ENCODE measurements at places on chromosomes 1 and 21. TPM values are rescaled to one million over a fixed set of nuclear protein-coding genes. Genes with fewer than 3 reads are reported as not detected.

GRCh38 chr1:185492089-185492825, 175.2 kb upstream of the IVNS1ABP start:
- DNase-seq: no peak

GRCh38 chr1:211642870-211643269, 32.6 kb downstream of the NEK2 start:
- no peak for DNase-seq

DNA sequence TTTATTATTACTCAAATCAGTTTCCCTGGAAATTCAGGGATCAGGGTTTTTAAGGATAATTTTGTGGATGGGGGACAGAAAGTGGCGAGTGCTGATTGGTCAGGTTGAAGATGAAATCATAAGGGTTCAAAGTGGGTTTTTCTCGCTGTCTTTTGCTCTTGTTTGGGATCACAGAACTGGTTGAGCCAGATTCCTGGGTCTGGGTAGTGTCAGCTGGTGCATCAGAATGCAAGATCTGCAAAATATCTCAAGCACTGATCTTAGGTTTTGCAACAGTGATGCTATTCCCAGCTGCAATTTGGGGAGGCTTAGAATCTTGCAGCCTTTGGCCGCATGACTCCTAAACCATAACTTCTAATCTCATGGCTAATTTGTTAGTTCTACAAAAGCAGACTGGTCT, 9.3 kb downstream of the CHI3L2 start:
- no peak for DNase-seq

GRCh38 chr1:226629210-226629895, 80.8 kb downstream of the STUM start:
- DNase-seq: peak; percentile 18

DNA sequence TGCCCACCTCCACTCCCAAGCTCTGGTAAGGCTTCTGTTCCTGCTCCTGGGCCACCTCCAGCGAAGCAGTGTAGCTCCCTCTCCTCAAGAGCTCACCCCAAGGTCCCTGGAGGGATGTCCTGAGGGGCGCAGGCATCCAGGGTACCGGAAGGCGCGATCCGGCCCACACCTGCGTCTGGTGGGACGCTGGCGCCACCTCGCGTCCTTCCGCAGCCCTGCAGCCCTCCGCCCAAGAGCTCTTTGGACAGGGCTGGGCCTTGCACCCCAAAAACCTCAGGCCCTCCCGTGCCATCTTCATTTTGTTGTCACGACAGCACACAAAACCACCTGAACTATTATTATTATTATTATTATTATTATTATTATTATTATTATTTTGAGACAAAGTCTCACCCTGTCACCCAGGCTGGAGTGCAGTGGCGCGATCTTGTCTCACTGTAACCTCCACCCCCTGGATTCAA, 49.2 kb upstream of the PAX7 start:
- DNase-seq: peak; percentile 49

- no peak for DNase-seq
Observed at GRCh38 chr1:76224752-76225151, 150.2 kb downstream of the ST6GALNAC3 start.

DNA sequence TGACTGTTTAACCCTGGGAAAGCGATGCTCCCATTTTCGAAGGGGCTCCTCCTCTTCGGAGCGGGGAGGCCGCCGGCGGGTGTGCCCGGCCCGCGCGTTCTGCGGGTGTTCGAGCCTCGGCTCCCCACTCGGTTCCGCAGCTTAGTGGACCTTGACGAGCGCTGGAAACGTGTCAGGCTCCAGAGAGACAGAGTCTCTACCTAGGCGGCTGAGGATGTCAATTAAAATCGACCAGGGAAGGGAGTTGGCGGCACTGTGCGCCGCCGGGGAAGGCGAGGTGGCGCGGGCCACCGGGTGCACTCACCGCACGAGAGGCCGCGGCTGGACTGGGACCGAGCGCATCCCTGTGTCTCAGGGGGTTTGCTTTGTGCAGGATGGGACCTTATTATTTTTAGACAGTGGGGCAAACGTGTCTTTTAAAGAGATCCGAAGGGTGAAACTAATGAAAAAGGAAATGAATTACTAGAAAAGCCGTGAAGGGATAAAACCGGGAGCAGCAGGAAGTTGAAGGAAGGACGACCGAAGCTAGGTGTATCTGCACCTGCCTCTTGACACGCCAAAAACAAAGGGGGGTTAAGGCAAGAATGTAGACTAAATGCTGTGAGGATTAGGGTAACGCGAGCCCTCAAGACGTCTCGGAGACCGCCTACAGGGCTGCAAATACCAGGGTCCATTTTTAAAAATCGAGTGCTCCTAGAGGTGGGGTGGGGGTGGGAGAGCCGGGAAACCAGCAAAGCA, 5.6 kb downstream of the LHX4 start:
- no peak for DNase-seq

GRCh38 chr1:70706381-70707037, 295.4 kb downstream of the CTH start:
- DNase-seq: peak; percentile 16

DNA sequence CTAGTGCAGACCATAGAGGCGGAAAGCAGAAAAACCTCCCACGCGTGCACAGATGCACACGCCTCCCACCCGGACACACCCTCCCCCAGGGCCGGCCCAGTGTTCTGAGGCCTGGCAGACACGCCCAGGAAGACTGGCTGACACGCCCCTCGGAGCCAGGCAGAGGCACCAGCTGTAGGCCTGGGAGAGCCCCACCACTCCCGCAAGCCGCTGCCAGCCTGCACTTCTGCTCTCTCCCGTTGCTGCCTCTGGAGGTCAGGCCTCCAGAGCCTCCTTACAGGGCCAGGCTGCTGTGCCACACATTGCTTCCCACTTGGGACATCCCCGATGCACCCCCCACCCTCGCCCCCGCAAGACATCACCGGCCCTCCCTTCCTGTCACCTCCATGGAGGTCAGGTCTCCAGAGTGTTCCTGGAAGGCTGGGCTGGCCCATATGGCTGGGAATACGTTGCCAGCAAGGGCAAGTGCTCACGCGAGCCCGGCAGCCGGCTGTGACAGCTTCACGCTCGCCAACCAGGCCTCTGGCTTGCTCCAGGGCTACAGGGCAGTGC, 40.4 kb downstream of the CASZ1 start:
- DNase-seq: peak; percentile 83

- DNase-seq: no peak
Observed at GRCh38 chr1:9314111-9314510, 21.4 kb downstream of the SPSB1 start.

DNA sequence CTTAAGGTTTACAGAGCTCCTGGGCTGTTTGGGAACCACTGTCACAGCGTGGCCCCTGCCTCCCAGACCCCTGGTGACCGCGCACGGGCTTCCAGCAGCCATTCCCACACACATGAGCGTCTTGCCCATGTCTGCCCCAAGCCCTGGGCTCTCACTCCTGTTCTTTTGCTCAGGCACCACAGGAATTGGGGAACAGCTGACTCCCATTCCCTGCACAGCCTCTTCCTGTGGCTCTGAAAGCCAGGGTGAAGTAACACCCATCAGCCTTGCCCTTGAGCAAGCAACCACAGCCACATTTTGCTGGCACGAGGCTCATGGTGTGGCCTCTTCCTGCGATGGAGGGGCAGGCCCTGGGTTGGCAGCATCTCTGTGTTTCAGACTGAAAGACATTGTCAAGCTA, 14.3 kb upstream of the GPR157 start:
- no peak for DNase-seq

GRCh38 chr1:9112961-9113880, 15.7 kb downstream of the GPR157 start:
- DNase-seq: no peak

DNA sequence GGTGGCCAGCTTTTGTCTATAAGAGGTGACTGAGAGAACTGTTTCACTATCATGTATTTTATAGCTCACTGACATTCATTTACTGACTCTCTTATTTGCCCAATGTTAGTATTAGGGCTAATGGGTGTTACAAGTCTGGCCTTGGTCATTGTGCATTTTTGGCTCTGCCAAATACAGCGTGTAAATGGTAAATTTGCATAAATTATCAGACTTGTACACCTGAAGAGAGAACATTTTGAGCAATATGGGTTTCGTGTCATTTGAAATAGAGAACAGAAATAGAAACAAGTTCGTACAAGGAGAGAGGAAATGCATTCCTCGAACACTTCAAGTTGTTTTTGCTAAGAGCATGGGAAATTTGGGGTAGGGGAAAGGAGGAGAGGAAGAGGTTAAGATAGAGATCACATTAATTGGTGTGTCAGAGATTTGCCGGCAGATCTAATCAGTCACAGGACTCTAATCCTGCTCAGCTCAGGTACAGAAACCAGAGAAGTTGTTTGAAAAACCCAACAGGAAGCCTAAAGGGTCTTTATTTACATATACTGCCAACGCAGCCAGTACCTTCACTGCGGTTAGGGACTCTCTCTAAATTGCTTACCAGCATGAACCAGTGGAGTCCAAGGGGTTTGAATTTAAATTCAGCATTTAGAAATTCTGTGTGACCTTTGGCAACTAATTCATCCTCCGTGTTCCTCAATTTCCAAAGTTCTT, 261.5 kb downstream of the GPATCH2 start:
- DNase-seq: no peak

DNA sequence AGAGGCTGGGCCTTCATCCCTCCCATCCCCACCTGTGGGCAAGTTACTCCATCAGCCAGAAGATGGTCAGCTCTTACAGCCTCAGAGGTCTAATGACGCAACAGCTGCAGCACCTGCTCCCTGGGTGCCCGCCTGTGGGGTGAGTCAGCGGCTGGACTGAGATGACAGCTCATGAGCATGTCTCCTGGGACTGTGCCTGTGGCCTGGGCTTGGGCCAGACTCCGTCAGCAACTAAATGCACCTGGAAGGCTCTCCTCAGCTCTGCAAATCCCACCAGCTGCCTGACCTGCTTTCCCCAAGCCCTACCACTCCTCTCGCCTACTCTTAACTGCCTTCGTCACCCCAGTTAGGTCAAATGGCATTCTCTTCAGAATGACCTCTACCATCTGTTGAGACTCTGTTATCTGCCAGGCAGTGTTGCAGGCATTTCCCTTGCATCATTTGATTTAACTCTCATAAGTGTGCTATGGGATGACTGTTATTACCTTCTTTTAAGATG, 47.7 kb downstream of the ETS2 start:
- DNase-seq: peak; percentile 42

GRCh38 chr1:201639391-201639790, 100.5 kb downstream of the NAV1 start:
- no peak for DNase-seq

DNA sequence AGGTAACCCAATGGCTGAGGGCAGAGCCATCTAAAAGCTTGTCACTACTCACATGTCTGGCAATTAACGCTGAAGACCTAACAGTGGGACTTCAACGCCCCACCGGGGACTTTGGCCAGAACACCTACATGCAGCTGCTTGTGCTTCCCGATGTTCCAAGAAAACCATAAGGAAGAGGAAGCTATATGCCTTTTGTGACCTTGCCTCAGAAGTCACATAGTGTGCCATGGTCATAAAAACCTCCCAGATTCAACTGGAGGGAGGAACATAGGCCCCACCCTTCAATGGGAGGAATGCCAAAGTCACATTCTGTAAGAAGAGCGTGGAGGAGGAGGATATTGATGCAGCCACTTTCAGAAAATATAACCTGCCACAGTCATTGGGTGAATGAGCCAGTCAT, 147.8 kb upstream of the MAGI3 start:
- no peak for DNase-seq

DNA sequence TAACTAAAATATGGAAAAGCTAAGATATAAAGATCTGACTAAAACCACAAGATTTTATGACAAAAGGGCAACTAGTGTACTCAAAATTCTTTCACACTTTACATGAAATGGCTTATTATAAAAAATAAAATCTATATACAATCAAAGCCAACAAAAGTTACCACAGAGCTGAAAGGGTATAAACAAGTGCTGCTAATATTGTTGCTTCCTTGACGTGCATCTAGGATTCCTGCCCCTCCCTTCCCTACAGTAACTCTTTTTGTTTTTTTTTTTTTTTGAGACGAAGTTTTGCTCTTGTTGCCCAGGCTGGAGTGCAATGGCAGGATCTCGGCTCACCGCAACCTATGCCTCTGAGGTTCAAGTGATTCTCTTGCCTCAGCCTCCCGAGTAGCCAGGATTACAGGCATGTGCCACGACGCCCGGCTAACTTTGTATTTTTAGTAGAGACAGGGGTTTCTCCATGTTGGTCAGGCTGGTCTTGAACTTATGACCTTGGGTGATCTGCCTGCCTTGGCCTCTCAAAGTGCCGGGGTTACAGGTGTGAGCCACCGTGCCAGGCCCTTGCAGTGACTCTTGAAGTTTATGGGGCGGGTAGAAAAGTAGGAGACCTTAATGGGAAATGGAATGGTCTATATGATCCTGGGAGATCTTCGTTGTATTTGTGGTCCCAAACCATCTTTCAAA, 4.5 kb downstream of the SRSF4 start:
- DNase-seq: no peak

DNA sequence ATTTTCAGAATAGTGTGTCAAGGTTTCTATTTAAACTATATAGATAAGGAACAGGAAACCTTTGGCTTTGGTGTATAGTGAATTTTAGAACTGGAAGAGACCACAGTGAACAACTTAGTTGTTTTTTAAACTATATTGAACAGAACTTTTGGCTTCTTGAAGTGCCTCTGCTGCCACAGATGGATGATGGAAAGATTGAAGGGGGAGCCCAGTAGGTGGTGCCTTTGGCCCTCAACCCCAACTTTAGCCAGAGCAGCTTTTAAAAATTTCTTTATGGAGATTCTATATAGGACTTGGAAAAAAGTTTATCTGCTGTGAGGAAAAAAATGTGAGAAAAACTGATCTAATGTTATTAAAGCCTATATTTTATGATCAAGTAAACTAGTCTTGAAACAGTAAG, 50.2 kb downstream of the SWT1 start:
- no peak for DNase-seq

DNA sequence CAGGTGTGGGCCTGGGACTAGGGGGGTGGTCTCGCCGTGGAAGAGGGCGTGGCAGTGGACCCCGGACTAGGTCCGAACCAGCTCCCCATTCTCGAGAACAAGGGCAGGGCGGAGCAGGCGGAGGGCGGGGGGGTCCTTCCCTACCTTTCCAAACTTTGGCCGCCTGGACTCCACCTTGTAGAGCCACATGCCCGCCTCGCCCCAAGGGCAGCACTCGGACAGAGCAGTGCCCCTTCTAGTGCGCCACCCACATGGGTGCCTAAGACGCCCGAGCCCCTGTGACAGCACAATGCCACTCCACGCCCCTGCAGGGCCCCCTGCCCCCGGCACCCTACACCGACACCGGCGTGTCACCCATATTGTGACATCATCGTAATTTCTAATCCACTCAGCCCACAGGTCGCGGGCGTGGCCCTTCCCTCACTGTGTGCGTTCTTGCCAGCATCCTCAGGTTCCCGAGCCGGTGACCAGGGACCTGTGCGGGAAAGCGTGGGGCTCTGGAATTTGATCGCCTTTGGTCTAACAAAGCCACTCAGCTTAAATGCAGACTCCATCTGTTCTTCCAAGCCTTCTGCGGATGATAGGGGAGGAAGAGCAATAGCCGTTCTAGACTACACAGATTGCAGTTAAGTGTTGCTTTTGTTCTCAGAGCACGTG, 553 bp upstream of the STMN1 start:
- peak; percentile 40 for DNase-seq

Gene OR2T2
- not detected for total RNA-seq

Gene ARHGAP30
- total RNA-seq: 3.7 TPM

Gene ZFP69B
- 0.87 TPM for total RNA-seq

Gene FCRL6
- 0.82 TPM for total RNA-seq

Gene BTBD8
- total RNA-seq: 4.4 TPM

Gene PRUNE1
- 43.6 TPM for total RNA-seq

Gene TEDDM1
- not detected for total RNA-seq

Gene TENT5C
- 16.7 TPM for total RNA-seq

Gene SERPINC1
- total RNA-seq: 0.25 TPM

Gene USH2A
- total RNA-seq: 2.3 TPM

Gene RNU1-3
- 4,234 TPM for total RNA-seq

All from left ventricle myocardium superior (tissue), 1 donor.